Kidney epithelial cell (primary cell): ENCODE measurements at places on chromosomes 3 and 15. TPM values are rescaled to one million over a fixed set of nuclear protein-coding genes. Genes with fewer than 3 reads are reported as not detected.

DNA sequence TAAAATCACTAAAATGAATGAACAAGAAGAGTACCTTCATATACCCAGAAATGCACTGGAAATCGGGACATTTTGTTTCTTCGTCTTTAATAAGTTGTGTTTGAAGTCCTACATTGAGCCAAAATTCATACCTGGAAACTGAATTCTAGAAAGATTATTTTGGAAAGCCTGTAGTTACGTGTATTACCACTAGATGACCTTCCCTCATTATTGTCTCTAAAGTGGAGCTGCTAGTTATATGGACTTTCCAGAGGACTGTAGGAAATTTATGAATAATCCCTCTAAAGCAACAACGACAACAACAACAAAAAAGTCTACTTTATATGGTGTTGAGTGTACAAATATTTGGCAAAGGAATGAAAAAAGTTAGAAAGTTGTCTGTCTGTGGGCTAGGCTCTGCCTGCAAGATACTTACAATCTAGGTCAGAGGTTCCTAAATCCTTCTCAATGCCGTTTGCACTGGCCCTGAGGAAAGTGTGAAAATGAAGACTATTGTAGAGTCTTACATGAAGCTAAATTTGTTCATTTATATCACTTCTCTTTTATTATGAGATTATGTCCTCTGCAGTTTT lies 234.8 kb upstream of the NR2E3 start:
- no peak for DNase-seq

The GPR149 gene
- not detected in 2 replicates for total RNA-seq

The SECISBP2L gene
- 20.0 and 22.4 TPM in 2 replicates for total RNA-seq

- no peak for DNase-seq
Observed at GRCh38 chr15:23472033-23472432, 25.0 kb upstream of the GOLGA6L2 start.

DNA sequence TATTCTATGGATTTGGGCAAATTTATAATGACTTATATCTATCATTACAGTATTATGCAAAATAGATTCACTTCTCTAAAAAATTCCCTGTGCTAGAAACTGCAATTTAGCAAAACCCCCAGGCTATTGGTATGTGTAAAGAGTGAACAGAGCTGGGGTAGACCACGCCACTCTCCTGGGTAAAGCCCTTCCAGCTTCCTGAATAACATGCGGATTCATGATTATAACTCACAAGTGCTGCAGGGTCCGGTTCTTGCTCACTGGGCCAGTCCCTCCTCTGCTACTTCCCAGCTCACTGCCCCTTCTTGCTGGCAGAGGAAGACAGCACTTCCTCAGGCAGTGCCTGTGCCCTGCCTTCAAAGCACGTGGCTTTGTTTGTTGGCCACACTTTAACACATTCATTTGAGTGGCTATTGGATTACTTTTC lies 4.1 kb downstream of the CD80 start:
- DNase-seq, result no peak
